NCI-H774 (cell line): ENCODE measurements at places on chromosomes 2 and 18.
A peak's percentile ranks its signal among the peaks of the same experiment; 100 is the strongest.

DNA sequence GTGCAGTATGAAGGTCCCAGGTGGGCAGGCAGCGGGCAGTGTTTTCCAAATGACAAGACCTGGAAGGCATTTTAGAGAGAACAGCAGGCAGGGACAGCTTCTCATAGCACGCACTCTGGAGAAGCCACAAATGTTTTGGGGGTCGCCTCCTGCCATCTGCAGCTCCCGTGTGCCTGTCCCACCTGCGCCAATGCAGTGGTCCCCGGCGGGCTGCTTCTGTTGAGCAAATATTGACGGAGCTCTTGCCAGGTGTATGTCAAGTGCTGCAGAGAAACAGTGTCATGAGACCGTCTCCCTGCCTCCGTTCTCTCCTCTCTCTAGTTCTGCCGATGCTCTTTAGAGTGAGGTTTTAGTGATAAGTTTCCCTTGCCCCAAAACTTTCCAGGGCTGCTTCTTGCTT, 174.8 kb downstream of the LDLRAD4 start:
- DNase-seq = no peak

DNA sequence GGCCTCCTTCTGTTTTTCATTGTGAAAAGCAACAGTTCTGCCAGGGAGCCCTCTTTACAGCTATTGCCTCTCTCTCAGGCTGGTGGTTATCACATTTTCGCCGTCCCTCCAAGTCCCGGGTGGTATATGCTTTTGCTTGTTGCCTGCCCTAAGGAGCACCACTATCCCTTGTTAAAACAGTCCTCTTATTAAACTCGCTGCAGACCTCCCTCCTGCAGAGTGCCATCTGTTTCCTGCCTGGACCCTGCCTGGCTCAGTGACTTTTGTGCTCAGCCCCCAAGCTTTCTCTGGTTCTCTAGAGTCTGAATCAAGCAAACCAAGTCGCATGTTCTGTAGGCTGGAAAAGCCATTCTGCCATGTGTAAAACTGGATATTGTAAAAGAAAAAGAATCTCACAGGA, 72.1 kb upstream of the FHL2 start:
- no peak for DNase-seq

- peak; percentile 20 for DNase-seq
Measured at GRCh38 chr2:232979871-232980461, 33.1 kb downstream of the NGEF start.

DNA sequence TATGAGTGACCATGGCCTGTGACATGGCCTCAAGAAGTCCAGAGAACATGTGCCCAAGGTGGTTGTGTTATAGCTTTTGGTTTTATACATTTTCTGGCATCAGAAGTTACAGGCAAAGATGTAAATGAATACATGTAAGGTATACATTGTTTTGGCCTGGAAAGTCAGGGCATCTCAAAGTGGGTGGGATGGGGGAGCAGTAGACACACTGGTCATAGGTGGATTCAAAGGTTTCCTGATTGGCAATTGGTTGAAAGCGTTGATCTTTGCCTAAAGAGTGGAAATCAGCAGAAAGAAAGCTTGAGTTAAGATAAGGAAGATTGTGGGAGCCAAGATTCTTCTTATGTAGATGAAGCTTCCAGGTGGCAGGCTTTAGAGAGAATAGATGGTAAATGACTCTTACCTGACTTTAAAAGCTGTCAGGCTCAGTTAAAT, 62.1 kb upstream of the DYNAP start:
- no peak for DNase-seq

DNA sequence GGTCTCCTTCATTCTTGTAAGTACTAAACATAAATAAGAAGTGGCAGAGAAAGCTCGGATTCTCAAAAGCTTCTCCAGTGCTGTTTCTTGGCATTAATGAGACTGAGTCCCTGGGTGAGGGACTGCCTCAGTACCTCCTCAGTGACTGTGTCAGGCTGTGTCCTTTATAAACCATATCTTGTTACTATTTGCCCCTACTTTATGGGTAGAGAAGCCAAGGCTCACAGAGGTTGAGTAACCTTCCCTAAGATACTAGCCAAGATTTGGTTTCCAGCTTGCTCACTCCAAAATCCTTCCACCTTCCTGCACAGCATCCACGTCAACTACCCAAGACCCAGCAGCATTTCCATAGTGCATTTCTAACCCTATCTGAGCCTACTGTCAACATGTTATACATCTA, 55.6 kb downstream of the THUMPD2 start:
- DNase-seq = no peak

GRCh38 chr18:78828131-78828530, 151.5 kb upstream of the SALL3 start:
- DNase-seq = no peak

DNA sequence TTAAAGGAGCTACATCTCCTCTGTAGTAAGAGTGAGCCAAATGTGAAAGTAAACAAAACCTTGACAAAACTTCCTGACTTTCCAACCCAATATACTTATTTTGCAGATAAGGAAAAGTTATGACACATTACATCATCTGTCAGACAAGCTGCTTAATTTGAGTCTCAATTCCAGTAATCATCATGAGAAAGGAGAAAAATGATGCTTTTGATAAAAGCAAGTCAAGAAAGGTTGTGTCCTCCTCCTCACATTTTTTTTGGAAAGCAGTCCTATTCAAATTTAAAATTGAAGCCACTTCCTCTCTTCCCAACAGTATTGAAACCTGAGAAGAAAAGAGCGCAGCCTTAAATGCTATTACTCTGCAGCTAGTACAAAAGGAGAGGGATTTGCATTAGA, 519.6 kb downstream of the LRP1B start:
- DNase-seq = no peak

GRCh38 chr2:105403783-105404698, 5.2 kb upstream of the FHL2 start:
- DNase-seq = no peak

DNA sequence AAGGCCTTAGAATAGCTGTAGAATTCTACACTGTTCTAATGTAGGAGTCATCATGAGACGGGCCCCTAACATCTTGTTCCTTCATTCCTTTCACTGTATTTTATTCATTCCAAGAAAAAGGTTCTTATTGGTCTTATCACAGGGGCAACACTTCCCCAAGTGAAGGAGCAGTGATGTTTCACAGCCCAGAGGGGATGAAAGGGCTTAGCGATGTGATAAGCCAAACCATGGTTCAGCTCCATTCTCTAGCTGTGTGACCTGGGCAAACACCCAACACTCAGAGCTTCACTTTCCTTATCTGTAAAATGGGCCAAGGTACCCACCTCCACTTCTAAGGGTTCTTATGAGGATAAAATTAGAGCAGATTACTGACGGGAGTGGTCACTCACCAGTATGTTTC, 25.4 kb upstream of the HS6ST1 start:
- DNase-seq = no peak

DNA sequence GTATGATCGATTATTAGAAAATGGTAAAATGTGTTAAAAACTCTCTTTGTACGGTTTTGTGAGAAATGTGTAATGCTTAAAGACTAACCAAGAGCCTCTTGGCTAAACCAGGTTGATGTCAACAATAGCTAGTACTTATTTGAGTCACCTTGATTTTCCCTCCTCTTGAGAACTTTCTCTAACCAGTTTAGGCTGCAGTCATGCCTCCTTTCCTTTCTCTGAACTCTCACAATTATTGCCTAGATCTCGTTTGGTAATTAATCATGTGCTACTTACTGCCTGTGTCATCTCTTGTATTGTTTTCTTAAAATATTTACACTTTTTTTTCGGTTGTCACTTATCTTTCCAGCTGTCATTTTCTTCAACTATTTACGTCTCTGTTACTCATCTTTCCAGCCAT, 1.1 kb upstream of the EPC2 start:
- no peak for DNase-seq

- no peak for DNase-seq
Measured at GRCh38 chr2:147572622-147573021, 272.2 kb upstream of the ACVR2A start.

GRCh38 chr18:56188529-56189275, 449.7 kb downstream of the TXNL1 start:
- DNase-seq = no peak

- no peak for DNase-seq
Measured at GRCh38 chr2:95331606-95332005, 34.5 kb downstream of the KCNIP3 start.

- no peak for DNase-seq
Measured at GRCh38 chr2:30886080-30886479, 78.8 kb upstream of the CAPN13 start.

- peak; percentile 51 for DNase-seq
Measured at GRCh38 chr18:29160170-29160569, 983.2 kb upstream of the CDH2 start.

DNA sequence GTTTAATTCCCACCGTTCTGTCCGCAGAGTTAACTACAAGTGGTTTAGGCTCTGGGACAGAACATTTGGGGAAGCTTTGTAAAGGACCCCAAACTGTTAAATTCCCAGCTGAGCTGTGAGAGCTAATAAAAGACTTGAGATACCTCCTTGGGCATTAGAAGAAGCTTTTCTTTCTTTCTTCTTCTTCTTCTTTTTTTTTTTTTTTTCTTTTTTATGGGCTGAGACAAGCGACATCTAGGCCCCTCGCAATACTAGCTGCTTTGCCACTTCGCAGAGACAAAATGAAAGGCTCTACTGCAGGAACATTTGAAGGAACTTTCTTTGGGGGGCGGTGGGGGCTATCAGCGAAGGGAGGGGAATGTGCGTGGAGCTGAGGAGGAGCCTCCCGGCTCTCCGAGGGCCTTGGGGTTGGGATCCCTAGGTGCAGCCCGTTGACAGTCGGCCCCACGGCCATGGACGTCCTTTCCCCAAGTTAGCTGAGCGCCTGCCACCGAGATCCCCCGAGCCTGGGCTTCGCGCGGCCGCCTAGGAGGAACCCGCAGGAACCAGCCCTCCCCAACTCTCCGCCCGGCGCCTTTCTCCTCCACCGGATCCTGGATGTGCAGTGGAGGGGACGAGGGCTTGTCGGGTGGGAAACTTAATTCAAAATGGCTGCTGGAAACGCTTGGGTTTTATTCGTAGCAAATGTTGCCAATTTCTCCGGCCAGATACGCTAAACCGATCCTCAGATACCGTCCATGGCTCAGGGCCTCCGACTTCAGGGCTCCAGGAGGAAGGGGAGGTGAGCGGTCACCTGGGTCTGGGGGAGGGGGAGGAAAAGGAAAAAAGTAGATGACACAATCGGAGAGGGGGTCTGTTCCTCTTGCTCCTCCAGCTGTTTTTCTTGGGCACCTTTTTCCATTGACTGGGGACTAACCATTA, 4.2 kb downstream of the MEIS1 start:
- no peak for DNase-seq
